C1 segment of cervical spinal cord (tissue), 14 donors: ENCODE measurements at places on chromosomes 5 and 9.

GRCh38 chr9:83598487-83598886 lies 24.5 kb upstream of the IDNK start:
- DNase-seq: no peak

DNA sequence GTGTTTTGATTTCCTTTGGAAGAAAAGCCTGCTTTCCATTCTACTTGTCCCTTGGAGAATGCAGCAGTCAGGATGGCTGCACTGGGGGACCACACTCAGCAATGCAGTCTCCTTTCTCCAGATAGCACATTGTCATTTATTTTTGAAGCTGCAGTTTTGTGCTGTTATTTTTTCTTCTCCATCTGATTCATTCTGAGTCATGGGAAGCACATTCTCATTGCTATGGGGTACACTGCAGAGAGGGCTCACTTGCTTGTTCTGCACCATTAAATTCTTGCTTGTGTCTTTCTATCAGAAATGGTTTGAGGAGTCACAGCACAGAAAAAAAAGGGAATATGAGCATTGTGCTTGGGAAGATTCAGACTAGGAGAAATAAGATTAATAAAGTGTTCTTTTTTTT lies 39.7 kb upstream of the POC5 start:
- no peak for DNase-seq

DNA sequence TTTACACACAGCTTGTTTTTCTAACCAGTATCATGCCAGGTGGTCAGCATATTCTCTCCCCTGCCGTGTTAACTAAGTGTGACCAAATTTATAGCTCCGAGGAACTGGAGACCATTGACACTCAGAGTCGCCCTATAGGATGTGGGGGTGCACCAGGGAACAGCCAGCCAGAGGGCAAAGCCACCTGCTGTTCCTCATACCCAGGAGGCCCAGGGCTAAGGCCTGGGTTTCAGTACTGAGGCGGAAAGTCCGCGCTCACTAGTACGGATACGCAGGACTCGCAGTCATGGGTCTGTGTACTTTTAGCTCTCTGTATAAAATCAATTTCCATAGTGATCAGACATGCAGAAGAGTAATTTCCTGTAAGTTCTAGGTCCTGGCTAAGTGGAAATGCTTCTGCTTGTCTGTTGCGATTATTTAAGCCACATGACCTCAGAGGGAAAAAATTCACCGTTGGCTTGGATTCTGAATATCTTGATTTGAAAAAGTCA lies 247.0 kb downstream of the AOPEP start:
- DNase-seq: no peak

DNA sequence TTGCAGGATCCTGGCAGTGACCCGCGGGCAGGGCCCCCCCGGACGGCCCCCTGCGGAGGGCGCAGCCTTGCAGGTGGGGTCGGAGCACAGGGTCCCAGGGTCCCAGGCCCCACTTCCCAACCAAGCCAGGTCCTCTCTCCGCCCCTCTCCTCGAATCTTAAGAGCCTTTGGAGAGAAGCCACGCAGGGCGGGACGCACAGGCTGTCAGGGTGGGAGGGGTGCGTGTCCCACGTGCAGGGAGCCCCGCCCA lies 18.4 kb upstream of the EGFL7 start:
- no peak for DNase-seq

DNA sequence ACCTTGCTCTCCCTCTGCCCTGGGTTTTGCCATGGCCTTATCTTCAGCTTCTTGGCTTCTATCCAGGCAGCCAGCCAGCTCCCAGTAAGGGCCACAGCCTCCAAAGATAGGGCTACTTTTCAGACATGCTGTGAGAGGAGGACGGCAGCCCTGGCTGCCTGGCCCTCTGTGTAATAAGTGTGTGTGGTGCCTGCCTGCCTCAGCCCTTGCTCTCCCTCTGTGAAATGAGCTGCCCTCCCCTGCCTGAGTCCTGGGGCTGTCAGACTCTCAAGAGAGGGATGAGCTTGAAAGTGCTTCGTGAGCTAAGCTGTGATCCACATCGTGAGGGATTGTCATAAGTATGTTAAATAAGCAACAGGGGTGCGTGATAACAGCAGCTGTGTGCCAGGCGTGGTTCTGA lies 8.1 kb downstream of the NDST1 start:
- no peak for DNase-seq

GRCh38 chr5:107985144-107985543 lies 314.4 kb upstream of the EFNA5 start:
- DNase-seq: no peak

GRCh38 chr9:109781086-109781485 lies 1.1 kb downstream of the PALM2AKAP2 start:
- no peak for DNase-seq

GRCh38 chr5:180848878-180849277 lies 12.2 kb downstream of the ZFP62 start:
- DNase-seq: no peak

- no peak for DNase-seq
Measured at GRCh38 chr9:82911996-82912395, 150.9 kb downstream of the RASEF start.

- no peak for DNase-seq
Measured at GRCh38 chr9:14561929-14562405, 131.3 kb downstream of the ZDHHC21 start.

DNA sequence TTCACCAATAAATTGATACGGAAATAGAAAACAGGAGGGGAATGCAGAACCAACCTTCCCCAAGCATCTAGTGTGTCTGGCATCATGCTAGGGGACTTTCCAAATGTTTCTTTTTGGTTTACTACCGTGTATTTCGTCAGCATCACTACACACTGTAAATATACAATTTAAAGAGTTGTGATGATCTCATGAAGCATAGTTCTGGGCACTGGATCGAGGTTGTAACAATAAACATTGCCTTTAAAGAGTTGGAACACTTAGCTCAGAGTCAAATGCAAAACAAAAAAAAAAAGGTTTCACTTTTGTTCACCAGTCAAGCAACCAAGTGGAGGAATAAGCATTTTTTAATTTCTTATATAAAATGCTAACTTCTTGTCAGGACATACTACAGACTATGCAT lies 2.9 kb upstream of the SCAI start:
- DNase-seq: no peak

GRCh38 chr5:5605170-5605764 lies 182.8 kb downstream of the ICE1 start:
- DNase-seq: no peak

DNA sequence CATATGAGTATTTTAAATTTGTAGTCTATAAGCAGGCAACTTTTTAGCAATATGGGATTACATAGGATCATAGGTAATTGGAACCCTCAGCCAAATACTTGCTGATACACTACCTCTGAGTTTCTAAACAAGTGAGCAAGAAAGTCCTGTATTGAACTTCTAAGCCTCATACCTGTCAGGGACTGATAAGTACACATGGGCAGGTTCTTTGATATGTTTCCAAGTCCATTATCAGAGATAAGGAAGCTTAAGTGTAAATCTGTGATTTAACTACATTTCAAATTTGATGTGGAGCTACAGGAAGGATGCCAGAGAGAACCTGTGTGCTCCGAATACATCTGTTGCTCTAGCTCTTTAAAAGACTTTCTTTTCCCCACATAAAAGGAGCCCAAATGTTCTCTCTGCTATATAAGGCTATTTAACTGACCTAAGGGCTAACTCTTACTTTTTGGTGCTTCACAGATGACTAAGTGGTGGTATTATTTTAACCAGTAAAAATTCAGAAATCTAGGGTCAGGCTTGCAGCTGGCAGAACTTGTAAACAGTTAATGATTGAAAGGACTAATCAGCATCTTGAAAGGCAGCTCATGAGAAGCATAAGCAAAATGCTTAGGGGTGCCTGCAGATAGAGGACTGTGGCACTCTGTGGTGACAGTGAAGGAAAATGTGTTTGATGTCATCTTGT lies 228.6 kb downstream of the NR3C1 start:
- DNase-seq: no peak

DNA sequence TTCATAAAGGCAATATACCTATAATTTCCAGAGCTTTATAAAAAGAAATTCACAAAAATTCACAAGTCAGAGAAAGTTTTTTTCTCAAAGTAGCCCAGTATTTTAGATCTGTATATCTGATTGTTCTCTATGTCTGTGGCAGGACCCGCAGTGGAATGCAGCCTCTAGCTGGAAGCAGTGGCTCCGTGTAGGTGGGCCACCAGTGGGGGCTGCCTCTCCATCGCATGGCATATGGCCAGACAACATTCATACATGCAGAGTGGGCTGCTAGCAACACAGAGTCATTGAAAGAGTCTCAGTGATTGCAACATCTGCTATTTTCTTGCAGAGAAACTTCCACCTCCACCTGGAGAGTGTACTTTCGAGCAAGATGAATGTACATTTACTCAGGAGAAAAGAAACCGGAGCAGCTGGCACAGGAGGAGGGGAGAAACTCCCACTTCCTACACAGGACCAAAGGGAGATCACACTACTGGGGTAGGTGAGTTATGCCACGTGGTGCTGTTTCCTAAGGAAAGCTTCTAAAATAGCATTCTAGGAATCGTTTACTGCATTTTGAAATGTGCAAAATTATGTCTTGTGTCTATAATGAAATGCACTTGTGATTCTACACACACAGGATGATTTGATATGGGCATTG lies 88.5 kb upstream of the SMC5 start:
- no peak for DNase-seq

GRCh38 chr5:135569755-135570452 lies 8.9 kb downstream of the CXCL14 start:
- no peak for DNase-seq

GRCh38 chr9:37806271-37806670 lies 5.7 kb downstream of the DCAF10 start:
- no peak for DNase-seq

- DNase-seq: no peak
Measured at GRCh38 chr5:155050384-155051019, 36.9 kb downstream of the KIF4B start.

DNA sequence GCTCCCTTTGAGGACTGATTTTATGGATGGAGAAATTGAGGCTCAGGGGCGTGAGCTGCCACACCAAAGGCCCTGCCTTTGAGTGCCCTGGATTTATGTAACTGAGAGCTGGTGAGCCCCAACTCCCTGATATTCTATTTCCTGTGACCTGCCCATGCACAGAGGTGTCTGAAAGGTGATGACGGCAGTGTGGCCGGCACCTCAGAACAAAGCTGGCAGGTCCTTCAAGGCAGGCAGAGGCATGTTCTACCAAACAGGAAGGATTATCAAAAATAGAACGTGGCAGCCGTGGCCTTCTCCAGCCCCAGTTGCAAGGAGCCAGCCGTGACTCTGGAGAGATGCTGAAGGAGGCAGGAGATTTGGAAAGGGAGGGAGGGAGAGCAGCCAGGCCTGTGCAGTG lies 36.2 kb downstream of the INSYN2B start:
- DNase-seq: no peak

DNA sequence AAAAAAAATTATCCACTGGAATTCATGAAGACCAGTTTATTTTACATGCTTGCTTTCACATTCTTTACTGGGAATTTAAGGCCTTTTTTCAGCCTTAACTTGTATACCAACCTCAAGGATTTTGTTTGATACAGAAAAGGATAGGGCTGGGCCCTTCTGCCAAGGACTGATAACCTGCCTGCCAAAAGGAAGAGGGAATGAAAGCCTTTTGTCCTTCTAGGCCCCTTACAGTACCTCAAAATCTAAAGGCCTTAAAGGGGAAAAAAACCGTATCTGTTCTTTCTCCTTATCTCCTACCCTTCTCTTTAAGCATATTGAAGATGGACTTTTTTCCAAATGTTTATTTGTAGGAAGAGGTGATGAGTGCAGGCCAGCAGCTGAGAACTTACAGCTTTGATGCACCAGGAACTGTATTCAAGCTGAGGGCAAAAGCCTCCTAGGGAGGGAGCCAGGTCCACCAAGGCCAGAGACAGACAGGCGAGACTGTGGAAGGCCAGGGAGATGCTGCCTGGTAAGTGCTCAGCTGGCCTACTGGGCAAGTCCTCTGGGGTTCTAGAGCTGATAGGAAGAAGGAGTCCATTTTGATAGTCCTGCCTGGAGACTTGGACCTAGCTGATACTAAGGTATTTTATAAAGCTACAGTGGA lies 31.8 kb downstream of the FAXDC2 start:
- DNase-seq: no peak

- no peak for DNase-seq
Measured at GRCh38 chr9:20331095-20331685, 291.1 kb downstream of the MLLT3 start.

DNA sequence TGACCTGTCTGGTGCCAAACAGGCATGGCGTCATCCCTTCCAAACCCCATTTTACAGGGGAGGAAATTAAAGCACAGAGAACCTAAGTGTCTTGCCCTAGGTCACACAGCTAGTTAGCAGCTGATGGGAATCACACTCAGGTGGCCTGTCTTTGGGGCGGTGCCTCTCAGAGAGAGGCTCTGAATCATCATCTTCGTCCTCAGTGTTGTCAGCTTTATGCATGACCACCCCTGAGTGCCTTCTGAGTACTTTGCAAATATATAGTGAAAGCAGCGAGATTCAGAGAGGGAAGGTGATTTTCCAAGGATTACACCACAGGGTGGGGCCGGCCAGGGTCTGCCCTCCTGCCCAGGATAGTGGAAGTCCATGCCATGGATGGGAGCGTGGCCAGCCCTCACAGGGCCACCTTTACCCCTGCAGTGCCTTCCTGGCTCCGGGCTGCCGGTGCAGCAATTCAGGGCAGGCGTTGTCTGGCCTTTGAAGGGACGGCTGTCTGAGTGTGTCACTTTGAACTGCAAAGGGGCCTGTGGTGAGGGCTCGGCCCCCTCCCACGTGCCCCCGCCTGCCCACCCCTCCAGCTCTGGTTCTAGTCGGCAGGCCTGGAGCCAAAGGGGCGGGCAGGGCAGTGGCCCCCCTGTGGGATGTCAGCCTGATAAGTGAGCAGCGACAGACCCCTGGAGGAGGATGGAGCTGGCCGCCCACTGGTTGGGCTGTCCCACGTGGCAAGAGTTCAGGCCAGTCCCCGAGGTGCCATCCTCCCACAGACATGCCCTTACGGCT lies 16.9 kb downstream of the LMX1B start:
- no peak for DNase-seq

- no peak for DNase-seq
Measured at GRCh38 chr5:59358005-59358861, 535.3 kb downstream of the PDE4D start.

DNA sequence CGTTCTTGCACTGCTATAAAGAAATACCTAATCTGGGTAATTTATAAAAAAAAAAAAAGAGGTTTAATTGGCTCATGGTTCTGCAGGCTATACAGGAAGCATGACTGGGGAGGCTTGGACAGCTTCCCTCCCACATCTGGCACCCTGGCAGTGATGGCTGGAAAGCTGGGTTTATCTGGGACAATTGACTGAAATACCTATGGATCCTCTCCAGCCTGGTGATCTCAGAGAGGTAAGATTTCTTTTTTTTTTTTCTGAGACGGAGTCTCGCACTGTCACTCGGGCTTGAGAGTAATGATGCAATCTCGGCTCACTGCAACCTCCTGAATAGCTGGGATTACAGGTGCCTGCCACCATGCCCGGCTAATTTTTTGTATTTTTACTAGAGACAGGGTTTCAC lies 22.7 kb upstream of the UGCG start:
- DNase-seq: no peak

GRCh38 chr5:107294211-107294550 lies 376.6 kb downstream of the EFNA5 start:
- no peak for DNase-seq

GRCh38 chr9:130718562-130718961 lies 25.0 kb downstream of the EXOSC2 start:
- no peak for DNase-seq
